ENCODE measurements at places on chromosomes 11 and 22. TPM values are rescaled to one million over a fixed set of nuclear protein-coding genes. Genes with fewer than 3 reads are reported as not detected.

The ANKRD49 gene
- total RNA-seq: 17.1 TPM

The PATE4 gene
- not detected for total RNA-seq

The OR52N4 gene
- total RNA-seq: not detected

The MAP6 gene
- not detected for total RNA-seq

The PTGDR2 gene
- not detected for total RNA-seq

The DLG2 gene
- total RNA-seq: 0.26 TPM

The GRK2 gene
- 55.0 TPM for total RNA-seq

The IGSF9B gene
- total RNA-seq: under 0.01 TPM

The RRP7A gene
- 30.7 TPM for total RNA-seq

The TEAD1 gene
- 17.6 TPM for total RNA-seq

The ZNF70 gene
- total RNA-seq: 1.3 TPM

DNA sequence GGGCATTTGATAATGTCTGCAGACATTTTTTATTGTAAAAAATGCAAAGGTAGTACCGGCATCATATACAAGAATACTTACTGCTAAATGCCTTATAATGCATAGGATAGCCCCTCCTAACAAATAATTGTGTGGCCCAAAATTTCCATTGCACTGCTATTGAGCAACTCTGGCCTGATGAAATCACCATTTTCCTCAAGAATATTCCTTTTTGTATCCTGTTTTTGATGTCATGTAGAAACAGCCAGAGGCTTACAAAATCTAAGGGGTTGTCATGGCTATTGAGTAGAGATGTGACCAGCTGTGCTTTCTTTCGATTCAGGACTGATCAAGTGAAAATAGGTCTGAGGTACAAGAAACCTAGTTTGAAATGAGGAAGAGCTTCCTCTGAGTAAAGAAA, 854.3 kb downstream of the KCNA4 start:
- no peak for DNase-seq

DNA sequence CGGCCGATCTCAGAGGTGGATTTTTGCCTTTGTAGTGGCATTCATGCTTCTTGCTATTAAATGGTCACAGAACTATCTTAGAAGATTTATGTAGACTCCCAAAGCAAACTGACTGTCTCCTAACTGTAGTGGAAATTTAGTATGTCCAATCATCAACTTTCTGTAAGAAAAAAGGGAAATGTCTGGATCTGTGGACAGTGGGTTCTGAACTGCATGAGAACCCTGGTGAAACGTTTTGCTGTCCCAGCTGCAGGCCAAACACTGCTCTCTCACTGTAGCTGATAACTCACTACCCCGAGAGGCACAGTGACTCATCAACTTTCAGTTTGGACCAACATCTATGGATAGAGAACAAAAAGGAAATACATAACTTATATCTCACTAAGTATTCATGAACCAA, 387.1 kb downstream of the SOX6 start:
- DNase-seq: peak; percentile 92

- DNase-seq: no peak
These were observed 9.1 kb downstream of the POLD4 start for GRCh38 chr11:67344264-67344663.

- no peak for DNase-seq
These were observed 64.2 kb downstream of the MED15 start for GRCh38 chr22:20571531-20572007.

GRCh38 chr11:36026315-36026968, 82.6 kb downstream of the LDLRAD3 start:
- no peak for DNase-seq

DNA sequence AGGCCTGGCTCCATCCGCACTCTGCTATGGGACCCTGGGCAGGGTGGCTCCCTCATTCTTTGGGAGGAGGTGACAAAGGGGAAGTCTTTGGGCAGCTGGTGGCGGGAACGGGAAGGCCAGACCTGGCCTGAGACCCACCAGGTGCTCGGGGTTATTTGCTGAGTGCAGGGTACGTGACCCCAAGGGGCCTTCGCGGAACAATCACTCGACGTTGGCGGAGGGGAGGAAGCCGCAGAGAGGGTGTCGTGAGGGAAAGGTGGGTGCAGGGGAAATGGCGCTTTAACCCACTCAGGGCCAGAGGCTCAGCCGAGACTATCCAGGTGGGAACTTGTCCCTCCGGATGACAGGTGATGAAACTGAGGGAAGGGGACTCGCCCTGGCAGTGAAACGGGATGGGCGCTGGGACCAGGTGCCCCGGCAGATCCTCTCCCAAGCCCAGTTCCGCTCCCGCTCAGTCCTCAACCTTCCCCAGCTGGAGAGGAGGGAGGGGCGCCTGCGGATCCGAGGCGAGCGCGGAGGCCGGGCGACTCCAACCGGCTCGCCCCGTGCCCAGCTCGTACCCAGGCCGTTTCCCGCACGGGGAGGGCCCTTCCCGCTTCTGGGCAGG, 911 bp downstream of the A4GALT start:
- no peak for DNase-seq

DNA sequence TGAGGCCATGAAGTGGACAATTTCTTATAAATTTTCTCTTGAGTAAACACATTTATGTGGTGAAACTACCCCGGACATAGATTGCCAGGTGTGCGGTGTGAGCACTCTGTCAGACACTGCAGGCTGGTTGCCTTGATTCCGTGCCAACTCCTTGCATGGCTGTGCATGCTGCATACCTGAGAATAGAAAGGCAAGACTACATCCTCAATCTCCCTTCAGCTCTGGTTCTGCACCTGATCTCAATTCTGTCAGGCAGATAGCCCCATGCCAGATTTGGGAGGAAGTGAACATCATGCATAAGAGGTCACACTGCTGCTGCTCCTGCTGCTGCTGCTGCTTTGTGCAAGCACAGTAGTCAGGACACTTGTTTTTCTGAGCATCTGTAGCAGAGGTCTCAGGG, 42.5 kb upstream of the DEUP1 start:
- peak; percentile 23 for DNase-seq

GRCh38 chr22:27352426-27352825, 449.1 kb downstream of the MN1 start:
- DNase-seq: no peak

- no peak for DNase-seq
These were observed 15.5 kb downstream of the SLC37A2 start for GRCh38 chr11:125078516-125079140.

DNA sequence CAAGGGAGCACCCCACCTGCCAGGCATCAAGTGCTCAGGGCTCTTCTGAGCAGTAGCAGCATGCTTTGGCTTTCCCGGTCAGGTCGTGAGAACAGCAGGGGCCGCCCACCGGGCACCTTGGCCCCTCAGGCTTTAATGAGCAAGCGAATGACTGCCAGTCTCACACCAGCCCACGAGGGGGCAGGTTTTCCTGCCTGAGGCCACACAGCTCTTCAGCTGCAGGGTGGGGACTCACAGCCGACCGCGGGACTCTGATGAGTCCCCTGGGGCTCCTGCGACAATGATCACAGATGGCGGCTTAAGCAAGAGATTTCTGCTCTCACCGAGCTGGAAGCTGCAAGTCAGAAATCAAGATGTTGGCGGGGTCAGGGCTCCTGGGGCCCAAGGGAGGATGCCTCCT, 14.3 kb upstream of the FGF19 start:
- no peak for DNase-seq

DNA sequence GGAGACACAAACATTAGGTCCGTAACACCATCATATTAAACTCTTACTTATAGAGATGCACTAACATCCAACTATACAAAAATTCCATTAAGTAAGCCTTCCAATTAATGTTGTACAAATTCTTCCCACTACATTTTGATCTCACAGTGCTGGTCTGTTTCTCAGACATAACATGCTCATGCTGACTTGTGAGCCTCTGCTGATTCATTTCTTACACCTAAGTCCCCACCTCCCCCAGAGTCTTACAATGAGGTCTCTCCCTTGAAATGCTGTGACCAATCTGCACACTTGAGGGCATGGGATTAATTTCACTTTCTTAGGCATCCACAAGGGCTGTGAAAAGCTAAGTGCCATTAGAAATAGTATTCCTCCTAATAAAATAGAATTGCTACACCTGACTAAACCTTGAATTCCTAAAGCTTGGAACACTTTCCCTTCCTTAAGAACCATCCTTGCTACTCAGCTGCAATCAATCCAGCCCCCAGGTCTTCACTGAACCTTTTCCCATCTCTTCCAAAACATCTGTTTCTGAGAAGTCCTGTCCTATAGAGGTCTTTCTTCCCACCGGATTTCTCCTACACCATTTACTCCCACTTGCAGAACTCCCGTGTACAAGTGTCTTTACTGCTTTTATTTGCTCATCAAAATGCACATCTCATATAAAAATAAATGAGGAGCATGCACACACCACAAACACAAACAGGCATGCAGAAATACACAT, 2.0 kb downstream of the HBG1 start:
- peak; percentile 11 for DNase-seq

- no peak for DNase-seq
These were observed 21.3 kb upstream of the JAM3 start for GRCh38 chr11:134047586-134047999.

GRCh38 chr11:74826901-74827300, 78.3 kb downstream of the RNF169 start:
- DNase-seq: no peak

DNA sequence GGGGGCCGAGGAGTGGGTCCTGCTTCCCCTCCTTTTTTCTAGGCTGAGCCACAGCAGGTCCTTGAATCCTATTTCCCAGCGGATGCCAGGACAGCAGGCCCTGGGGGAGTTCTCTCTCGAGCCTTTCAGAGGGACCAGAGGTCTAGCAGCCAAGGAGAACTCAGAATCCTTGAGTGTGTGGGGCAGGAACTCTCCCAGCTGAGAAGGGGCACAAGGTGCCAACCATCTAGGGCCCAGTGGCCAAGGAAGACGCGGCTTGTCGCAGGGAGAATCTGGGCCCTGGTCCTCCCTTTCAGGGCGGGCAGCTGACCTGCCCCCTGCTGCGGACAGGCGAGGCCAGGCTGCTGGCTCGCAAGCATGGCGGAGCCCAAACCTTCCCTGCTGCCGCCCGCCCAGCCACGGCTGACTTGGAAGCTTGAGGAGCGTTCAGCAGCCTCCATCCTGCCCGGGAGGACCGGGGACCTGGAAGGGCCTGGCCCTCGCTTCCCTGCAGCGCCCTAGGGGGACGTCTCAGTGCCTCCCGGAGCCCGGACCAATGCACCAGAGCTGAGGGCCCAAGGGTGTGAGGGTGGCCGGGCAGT, 972 bp upstream of the TSSC4 start:
- DNase-seq: no peak

DNA sequence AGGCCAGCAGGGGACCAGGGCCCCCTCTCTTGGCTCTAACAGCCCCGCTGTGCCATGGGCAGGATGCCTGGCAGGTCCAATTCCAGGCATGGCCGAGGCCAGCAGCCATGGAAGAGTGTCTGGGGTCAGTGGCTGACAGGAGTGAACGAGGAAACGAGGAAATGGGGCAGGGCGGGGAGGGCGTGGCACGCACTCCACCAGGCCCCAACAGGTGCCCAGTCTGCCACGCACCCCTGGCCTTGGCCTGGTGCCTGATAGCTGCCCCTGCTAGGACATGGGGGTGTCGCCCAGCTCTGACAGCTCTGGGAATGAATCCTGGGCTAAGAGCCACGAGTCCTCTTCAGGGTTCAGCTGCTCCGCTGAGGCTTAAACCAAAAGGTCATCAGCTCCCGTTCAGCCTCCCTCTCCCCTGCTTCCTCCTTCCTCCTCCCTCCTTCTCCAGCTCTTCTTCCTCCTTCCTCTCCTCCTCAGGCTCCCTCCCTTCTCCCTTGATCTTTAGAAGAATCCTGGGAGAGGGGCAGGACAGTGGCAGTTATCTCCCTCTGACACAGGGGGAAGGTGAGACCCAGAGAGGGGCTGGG, 11.5 kb upstream of the TBC1D22A start:
- DNase-seq: no peak

DNA sequence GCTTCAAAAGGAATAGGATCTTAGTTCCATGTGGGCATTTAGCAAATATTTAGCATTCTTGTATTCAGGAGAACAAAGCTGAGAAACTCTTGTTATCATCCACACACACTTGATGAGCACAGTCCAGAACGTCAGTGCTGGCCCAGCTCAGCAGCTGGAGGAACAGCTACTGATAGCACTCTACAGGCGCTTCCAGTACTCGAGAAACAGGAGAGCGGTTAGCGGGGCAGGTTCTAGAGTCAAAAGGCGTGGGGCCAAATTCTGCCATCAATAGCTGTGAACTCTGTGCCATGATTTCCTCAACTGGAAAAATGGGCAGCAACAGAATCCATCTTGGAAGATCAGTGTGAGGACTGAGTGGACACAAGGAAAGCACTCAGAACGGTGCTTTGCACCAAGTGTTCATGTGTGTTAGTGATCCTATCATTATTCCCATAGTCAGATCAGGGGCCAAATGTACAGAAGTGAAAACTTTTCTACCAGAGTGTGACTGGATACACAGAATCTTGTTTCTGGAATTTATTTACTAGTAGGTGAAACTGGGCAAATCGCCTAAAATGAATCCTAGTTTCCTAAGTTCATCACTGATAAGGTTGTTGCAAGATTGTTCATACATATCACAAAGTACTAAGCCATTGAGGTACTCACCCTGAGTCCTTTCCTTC, 3.2 kb downstream of the JOSD1 start:
- DNase-seq: no peak

DNA sequence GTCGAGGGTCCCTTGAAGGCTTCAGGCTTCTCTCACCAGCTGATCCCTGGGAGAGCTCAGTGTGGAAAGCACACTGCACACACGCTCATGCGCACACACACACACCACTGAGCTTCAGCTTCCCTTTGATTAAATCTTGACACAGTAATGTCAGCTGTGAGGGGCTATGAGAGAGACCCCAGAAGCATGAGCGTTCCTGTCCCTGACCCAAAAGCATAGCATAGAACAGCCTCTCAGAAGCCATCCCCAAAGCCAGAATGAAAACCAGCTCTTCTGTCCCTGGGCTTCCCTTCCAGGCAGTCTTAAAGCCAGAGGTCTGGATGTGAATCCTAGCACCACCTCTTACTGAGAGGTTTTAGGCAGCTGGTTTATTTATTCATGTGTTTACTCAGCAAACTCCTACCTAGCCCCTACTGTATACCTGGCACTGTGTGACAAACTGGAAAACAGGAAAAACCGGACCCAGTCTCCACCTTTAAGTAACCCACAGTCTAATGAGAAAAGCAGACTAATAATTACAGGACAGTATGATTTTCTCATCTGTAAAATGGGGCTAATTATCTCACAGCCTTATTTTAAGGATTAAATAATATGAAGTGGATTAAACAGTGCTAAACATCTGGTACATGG, 15.9 kb downstream of the GALNT18 start:
- DNase-seq: peak; percentile 54

GRCh38 chr11:45513821-45514340, 151.5 kb downstream of the CHST1 start:
- DNase-seq: no peak
